Activated CD4-positive, alpha-beta memory T cell treated with anti-CD3 and anti-CD28 coated beads for 36 hours (primary cell): ENCODE measurements at places on chromosomes 6 and 20. TPM values are rescaled to one million over a fixed set of nuclear protein-coding genes. Genes with fewer than 3 reads are reported as not detected.

The RNF182 gene
- not detected for total RNA-seq

The TBX18 gene
- total RNA-seq: not detected

The ESR1 gene
- total RNA-seq: not detected

The ZFP57 gene
- not detected for total RNA-seq

The HSPA1L gene
- total RNA-seq: 2.0 TPM

The SRSF3 gene
- total RNA-seq: 390 TPM

The RAET1L gene
- total RNA-seq: not detected

The OTOR gene
- not detected for total RNA-seq

The SLC2A10 gene
- total RNA-seq: not detected

The MEP1A gene
- total RNA-seq: not detected

The CLPSL2 gene
- total RNA-seq: not detected

The RPP40 gene
- total RNA-seq: 6.0 TPM

The VNN1 gene
- not detected for total RNA-seq

The VSTM2L gene
- not detected for total RNA-seq

DNA sequence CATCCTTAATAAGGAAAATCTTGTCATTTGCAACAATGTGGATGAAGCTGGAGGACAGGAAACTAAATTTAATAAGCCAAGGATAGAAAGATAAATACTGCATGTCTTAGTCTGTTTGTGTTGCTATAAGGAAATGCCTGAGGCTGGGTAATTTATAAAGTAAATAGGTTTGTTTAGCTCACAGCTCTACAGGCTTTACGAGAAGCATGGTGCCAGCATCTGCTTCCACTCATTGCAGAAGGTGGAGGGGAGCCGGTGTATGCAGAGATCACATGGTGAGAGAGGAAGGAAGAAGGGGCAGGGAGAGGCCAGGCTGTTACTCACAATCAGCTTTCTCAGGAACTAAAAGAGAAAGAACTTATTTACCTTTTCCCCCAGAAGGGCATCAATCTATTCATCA is 118.9 kb upstream of the SMLR1 start:
- peak; percentile 14 for DNase-seq

DNA sequence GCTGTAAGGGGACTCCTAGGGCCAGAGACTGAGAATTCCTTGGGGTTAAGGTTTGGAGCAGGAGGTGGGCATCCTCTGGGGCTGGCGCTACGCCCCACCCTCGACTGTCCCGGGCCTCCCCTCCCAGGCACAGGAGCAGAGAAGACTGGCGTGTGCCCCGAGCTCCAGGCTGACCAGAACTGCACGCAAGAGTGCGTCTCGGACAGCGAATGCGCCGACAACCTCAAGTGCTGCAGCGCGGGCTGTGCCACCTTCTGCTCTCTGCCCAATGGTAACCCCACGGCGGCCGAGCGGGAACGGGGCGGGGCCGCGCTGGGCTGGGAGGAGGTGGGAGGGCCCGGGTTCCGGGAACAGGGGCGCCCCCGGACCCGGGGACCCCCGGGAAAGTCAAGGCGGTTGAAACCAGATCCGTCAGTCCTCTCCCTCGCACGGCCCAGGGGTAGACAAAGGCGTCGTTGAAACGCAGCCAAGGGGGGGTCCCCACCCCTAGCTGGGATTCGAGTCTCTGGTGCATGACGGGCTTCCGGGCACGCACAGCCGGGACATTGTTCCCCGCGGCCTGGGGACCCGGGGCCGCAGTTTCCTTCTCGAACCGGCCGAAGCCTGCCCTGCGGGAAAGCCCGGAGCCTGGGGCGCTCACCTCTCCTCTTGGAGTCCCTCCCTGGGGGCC is 844 bp downstream of the WFDC2 start:
- DNase-seq: peak; percentile 31

GRCh38 chr6:134678436-134678889 is 271.4 kb downstream of the ALDH8A1 start:
- DNase-seq: no peak

DNA sequence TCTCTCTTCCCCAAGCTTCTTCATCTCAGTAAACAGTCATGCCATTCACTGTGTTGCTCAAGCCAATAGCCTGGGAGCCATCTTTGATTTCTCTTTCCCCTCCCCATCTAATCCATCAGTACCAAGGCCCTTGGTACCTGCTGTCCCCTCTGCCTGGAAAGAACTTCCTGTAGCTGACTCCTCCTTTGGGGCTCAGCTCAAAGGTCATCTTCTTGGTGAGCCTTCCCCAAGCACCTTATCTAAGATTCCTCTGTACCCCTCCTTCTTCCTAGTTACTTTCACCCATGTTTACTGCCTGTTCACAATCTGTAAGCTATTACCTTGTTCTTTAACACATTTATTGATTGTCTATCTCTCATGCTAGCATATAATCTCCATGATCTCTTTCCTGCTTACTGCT is 3.5 kb downstream of the AARS2 start:
- DNase-seq: no peak

GRCh38 chr6:45965792-45966191 is 49.9 kb downstream of the CLIC5 start:
- DNase-seq: no peak

- DNase-seq: no peak
These were observed 56.9 kb upstream of the CD2AP start for GRCh38 chr6:47420394-47421371.

- DNase-seq: no peak
These were observed 217.7 kb downstream of the ATXN1 start for GRCh38 chr6:16543521-16543920.

- DNase-seq: no peak
These were observed 12.4 kb downstream of the CD40 start for GRCh38 chr20:46130534-46130933.

- DNase-seq: peak; percentile 77
These were observed 61.5 kb downstream of the GPX5 start for GRCh38 chr6:28586962-28587745.

DNA sequence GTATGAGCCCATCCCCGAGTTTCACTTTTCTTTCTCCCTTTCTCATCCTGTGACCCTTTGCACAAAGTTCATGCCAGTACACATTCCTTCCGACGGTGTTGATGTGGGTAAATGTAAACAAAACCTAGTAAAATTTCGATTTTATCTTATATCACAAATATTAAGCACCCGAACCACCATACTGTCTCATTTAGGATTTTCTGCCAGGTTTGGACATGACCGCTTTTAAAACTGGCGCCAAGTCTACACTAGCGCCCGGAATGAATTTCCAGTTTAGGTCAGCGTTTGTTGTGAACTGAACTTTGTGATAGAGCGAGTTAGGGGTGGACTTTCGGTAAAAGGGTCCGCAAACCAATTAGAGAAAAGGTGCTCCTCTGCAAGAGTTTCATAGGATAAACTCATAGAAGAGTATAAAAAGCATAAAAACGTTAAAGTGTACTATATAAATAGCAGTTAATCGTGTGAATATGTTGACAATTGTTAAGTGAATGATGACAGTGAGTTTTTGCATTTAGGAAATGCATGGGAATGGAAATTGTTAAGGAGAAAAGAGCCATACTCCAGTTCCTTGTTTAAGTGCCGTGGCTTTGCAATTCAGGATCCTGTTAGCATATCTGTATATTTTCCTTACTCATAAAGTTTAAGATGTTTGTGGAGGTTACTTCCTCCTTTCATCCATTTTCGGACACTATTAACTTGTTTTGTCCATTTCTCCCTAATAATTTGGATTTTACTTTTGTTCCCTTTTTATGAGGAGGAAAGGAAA is 937 bp downstream of the AKAP7 start:
- no peak for DNase-seq

- DNase-seq: no peak
These were observed 99.4 kb downstream of the NCOA3 start for GRCh38 chr20:47600967-47601547.

GRCh38 chr20:56730003-56730402 is 100.9 kb downstream of the TFAP2C start:
- no peak for DNase-seq

GRCh38 chr6:26218824-26219223 is 131.6 kb downstream of the HFE start:
- DNase-seq: no peak

GRCh38 chr20:59007665-59008511 is 834 bp upstream of the CTSZ start:
- no peak for DNase-seq

GRCh38 chr20:41074441-41074840 is 45.8 kb downstream of the TOP1 start:
- DNase-seq: no peak

GRCh38 chr6:160882791-160883279 is 108.7 kb upstream of the MAP3K4 start:
- no peak for DNase-seq

DNA sequence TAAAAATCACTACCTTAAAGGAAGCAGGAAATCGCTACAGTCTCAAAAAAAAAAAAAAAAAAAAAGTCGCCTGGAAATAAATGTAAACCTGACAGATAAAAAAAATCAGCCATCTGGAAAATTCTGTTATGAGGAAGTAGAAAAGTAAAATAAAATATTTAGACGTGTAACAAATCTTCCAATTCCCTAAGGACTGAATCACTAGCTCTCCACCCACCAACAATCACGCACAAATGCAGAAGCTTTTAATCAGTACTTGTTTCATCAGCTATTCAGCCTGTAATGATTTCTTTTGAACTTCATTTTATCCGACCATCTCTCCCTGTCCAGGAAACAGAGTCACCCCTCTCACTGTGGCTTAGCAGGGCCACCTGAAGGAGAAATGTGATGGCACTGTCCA is 59.0 kb downstream of the SLC23A2 start:
- DNase-seq: no peak

DNA sequence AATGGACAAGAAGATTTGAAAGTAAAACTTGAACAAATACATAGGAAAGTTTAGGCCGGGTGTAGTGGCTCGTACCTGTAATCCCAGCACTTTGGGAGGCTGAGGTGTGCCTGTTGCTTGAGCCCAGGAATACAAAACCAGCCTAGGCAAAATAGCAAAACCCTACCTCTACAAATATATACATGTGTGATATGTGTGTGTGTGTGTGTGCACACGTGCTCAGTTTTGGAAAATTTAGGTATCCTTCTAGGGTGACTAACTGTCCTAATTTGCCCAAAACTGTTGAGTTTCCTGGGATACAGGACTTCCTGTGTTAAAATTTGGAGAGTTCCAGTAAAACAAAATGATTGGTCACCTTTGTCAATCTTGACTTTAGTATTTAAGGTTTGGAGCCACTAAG is 503.2 kb downstream of the PKHD1 start:
- no peak for DNase-seq

DNA sequence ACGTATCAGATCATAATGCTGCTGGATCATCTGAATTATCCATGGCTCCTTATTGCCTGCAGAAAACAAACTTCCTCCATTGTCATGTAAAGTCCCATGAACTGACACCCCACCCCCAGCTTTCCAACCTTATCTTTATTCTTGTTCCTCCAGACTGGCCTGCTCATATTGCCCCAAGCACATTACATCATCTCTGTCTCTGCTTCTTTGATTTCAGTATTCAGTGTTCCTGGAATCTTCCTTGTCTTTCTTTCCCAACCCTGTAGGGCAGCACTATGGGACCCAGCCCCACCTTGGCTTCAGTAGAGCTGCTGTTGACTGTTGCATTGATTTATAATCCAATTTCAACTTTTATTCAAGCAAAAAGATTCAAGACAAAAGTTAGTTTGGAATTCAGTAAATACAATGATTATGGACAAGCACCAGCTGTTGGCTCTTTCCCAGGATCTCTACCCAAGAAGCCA is 187.5 kb upstream of the ECI2 start:
- DNase-seq: no peak

DNA sequence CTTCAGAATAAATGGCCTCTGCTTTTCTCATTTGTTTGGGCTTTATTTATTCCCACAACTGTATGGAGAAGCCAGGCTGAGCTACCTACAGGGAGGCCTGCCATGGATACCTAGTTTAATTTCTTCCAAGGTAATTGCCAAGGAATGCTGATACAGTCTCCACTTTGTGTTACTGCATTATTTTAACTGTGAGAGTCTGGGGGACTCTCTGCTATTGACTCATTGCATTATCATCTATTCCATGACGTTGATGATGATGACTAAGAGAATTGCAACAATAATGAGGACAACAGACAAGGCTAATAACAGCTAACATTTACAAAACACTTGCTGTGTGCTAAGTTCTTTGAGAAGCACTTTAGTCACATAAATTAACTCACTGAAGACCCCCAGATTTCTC is 88.3 kb upstream of the COL21A1 start:
- DNase-seq: no peak

GRCh38 chr6:149558029-149558428 is 8.1 kb upstream of the GINM1 start:
- DNase-seq: no peak

- no peak for DNase-seq
These were observed 23.0 kb downstream of the L3MBTL1 start for GRCh38 chr20:43530321-43531090.

GRCh38 chr6:100460650-100461204 is 4.0 kb downstream of the SIM1 start:
- DNase-seq: no peak
